ENCODE measurements at places on chromosomes 6 and 20. TPM values are rescaled to one million over a fixed set of nuclear protein-coding genes. Genes with fewer than 3 reads are reported as not detected.
A peak's percentile ranks its signal among the peaks of the same experiment; 100 is the strongest.

RAMACL gene
- total RNA-seq = 0.79 TPM

CAGE1 gene
- total RNA-seq = 0.09 TPM

TNXB gene
- total RNA-seq = 10.8 TPM

GRCh38 chr20:63272105-63273058 lies at the start of gene ARFGAP1:
Gene ARFGAP1 (plus strand): TSS chr20:63272813. CDS start chr20:63275581, 2,768 bp downstream.
- DNase-seq = peak; percentile 90

- DNase-seq = no peak
These were observed 29.7 kb downstream of the PREX1 start for GRCh38 chr20:48797850-48798747.

GRCh38 chr6:53532942-53533341 lies 12.0 kb downstream of the GCLC start:
- no peak for DNase-seq

- no peak for DNase-seq
These were observed 11.3 kb upstream of the TRAM2 start for GRCh38 chr6:52588087-52588709.

Data from mesothelial cell of epicardium (in vitro differentiated cells).